ENCODE measurements at places on chromosomes 3 and 15.

GRCh38 chr3:42106646-42107045 lies 15.5 kb downstream of the TRAK1 start:
- DNase-seq = no peak

DNA sequence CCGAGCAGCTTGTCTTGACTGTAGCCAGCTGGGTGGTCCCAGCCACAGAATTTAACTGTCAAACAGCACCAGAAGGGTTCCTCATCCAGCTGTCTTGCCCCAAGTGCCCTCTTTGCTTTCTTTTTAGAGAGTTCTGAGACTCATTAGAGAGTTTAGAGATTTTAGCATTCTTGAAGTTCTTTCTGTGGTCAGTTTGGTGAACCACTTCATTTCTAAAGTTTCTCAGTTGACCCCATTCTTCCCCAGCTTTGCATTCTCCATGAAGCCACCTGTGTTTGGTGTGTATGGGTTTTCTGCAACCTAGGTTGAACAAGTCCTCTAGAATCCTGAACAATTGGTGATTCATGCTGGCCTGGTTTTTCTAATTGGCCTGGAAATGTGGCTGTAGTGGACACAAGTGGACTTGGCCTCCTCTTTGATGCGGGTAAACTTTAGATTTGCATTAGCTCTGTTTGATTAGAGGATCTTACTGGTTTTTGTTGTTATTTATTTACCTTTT lies 33.7 kb downstream of the FLNB start:
- no peak for DNase-seq

- no peak for DNase-seq
These were observed 711 bp downstream of the XXYLT1 start for GRCh38 chr3:195270079-195270816.

DNA sequence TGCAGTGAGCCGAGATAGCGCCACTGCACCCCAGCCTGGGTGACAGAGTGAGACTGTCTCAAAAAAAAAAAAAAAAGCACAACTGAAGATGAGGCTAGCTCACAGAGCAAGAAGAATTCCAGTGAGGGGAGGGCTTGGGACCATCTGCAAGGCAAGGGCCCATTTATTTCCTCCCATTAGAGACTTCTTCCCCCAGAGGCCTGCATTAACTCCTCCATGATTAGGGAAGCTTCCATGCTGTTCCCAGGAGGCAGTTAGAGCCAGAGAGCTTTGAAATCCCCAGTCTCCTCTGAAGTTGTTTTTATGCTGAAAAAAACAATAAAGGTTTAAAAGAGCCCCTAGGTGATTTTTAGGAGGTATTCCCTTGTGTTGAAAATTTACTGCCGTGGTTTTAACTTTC lies 54.3 kb upstream of the ADCY5 start:
- no peak for DNase-seq

GRCh38 chr3:111669926-111670630 lies 74.9 kb upstream of the ZBED2 start:
- no peak for DNase-seq
